Stimulated activated naive CD4-positive, alpha-beta T cell treated with Interleukin-2 at 50 U/mL for 16 hours (primary cell): ENCODE measurements at places on chromosomes 4 and X.

DNA sequence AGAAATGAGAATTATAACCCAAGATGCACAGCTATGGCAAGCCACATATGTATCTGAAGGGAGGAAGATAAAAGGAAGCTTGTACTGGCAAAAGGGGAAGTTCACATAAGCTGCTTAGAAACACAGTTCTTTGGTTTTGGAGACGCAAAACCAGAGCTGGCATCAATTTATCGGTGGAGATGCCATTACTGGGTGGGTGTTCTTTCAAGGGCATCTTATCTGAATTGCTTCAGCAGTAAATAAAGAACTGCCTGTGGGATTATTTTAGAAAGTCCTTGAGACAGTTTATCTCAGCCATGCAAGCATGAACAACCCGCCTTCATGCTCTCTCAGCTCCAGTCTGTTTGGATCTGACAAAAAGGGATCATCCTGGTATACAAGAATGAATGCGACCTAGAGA is 60.8 kb downstream of the DDX60 start:
- DNase-seq: no peak

GRCh38 chr4:52173470-52174045 is 122.5 kb downstream of the SPATA18 start:
- DNase-seq: no peak

GRCh38 chrX:44913656-44914531 is 40.9 kb downstream of the KDM6A start:
- no peak for DNase-seq

GRCh38 chr4:83390944-83391343 is 56.3 kb upstream of the HPSE start:
- no peak for DNase-seq

DNA sequence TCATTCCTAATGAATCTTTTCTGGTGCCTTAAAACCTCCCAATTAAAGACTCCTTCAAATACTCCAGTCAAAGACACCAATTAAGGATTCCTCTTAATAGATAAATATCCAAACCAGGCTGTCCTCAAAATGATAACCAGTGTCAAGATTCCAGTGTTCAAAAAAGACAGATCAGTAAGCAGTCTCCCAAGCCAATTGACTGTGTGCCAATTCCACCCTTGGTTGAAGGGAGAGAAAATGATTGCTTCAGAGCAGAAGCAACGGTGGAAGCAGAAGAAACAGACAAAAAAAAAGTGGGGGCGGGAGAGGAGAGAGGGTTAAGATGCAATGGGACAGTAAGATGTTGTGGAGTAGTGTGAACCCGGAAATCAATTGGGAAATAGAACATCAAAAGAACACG is 216.0 kb upstream of the FTHL17 start:
- no peak for DNase-seq

GRCh38 chr4:97978791-97979488 is 164.3 kb downstream of the STPG2 start:
- DNase-seq: no peak

GRCh38 chrX:136779346-136779781 is 1.4 kb downstream of the ARHGEF6 start:
- no peak for DNase-seq

DNA sequence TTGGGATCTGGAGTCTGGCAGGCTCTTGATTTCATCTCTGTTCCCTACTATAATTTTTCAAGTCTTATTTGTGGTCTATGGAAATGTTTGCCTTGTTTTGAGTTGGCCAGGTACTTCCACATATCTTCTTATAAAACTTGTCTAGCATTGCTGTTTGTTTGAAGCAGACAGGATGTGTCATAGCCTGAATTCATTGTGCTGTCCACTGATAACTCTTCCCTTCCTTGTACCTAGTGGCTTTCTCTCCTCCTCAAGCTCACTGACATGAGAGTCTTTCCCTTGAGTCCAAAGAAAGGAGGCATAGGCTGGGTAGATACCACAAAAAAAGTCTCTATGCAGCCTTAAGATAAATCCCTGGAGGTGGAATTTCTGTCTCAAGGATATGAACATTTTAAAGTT is 59.2 kb upstream of the FAM241A start:
- no peak for DNase-seq

DNA sequence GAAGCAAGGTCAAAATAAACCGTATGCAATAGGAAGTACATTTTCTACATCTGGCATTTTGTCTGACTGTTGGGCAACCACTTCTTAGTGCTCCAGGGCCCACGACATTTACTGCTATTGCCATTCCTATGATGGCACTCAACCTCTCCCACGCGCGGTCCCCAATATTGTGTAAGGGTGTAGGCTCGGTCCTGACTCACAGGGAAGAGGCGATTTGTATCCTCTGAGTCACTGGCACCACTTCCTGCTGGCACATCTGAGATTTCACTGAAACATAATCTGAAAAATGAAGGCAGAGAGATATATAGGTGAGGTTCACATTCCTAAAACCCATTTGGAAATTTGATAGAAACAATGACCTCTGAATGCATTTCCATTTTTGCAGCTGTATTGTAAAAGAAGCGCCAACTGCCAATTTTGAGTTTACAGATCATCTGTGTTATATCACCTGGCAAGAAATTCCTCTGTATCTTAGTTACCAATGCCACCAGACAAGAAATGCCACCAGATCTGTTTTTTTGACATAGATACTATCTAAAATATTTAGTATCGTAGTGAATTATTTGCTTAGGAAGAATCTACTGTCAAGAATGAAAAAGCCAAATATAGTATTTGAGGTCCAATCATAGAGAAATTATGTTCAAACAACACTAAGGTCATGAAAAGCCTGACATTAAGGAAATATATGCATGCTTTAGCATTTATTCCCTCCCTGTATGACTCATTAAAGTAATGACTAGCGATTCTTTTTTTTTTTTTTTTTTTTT is 9.8 kb downstream of the EREG start:
- DNase-seq: no peak

- DNase-seq: no peak
These were observed 182.8 kb downstream of the PDGFC start for GRCh38 chr4:156788782-156789181.

GRCh38 chr4:66052426-66052825 is 382.1 kb upstream of the EPHA5 start:
- DNase-seq: no peak

GRCh38 chr4:75169020-75169419 is 236.1 kb downstream of the PARM1 start:
- DNase-seq: no peak

GRCh38 chr4:146654687-146655520 is 16.2 kb downstream of the POU4F2 start:
- DNase-seq: no peak

DNA sequence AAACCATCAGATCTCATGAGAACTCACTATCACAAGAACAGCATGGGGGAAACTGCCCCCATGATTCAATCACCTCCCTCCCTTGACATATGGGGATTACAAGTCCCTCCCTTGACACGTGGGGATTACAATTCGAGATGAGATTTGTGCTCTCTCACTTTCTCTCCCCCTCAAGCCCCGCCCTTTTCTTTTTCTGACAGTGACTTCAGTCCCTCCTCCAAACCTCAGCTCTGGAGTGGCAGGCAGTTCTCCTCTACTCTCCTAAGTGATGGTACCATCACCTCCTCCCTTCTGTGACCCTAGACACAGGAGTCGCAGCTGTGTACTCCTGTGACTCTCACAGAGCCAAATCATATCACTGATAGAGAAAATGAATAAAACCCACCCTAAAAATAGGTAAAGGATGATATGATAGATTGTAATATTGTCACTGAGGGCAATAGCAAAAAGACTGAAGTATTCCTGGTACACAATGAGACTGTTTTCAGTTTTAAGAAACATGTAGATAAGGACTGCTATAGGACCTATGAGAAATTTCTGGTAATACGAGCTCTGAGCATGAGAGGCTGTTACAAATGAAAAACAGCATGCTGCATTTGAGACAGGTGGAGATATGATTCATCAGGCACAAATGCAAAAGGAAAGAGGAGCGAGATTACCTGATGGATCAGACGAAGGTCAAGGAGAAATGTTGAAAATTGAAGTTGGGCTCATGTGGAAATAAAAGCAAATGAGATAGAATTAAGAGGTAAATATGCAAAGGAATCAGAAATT is 101.2 kb upstream of the CBLL2 start:
- DNase-seq: no peak

- DNase-seq: no peak
These were observed 40.5 kb upstream of the FAM120C start for GRCh38 chrX:54223581-54223980.

GRCh38 chrX:148664171-148664570 is 163.8 kb downstream of the AFF2 start:
- DNase-seq: no peak

DNA sequence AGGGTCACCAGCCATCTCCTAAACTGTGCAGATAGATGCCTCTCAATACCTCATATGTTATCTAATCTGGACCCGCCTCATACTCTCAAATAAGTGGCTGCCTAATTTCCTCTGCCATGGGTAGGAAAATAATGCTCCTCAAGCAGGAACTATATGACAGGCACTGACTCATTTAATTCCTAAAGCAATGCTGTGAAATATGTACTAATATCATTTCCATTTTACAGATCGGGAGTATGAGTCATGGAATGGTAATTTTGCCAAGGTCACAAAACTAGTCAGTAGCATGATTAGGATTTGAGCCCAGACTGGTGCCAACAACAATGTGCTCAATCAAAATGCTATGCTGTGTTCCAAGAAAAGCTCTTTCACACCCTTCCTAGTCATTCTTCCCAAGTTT is 3.0 kb upstream of the NXT2 start:
- no peak for DNase-seq

DNA sequence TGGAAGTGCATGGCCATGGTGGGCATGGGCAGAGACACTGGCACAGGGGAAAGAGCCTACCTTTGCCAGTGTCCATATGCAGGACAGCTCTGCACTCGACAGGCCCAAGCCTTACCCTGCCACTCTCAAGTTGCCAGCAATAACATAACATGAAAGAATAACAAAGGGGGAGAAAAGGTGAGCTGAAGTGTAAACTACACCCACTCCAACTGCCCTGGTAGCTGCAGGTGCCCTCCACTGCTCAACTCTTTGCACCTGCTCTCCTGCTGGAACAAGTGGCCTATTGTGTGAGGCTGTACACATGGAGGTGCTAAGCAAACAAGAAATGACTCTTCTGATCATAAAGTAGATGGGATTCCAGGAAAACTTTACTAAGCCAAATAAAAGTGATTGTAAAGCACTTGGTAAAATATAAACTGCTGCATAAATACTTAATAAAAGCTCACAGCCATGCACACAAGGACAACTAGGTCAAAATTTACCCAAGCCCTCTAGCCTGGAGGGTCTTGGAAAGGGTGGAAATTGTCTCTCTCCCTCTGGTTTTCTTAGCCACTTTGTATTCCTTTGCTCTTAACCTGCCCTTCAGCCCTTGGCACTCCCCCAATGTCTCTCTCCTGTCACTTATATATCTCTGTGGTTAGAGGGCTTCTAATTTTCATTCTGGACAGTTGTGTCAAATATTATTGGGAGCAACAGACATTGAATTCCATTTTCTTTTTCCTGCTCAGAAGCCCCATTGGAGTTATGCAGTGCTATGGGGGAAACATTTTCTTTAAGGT is 261.2 kb upstream of the GPC4 start:
- DNase-seq: no peak

DNA sequence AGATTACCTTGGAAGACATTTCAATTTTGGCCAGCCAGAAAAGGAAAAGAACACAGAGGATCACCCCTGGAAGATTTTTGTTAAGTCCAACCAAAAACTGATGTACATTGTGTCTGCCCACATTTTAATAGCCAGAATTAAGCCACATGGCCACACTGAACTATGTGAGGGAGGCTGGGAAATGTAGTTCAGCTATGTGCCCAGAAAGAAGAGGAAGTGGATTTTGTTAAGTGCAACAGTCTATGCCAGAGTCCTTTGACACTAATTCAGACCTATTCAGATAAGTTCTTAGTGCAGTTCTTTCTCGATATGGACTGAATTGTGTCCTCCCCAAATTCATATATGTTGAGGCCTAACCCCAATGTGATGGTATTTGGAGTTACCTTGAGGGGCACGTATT is 18.4 kb downstream of the PRPS1 start:
- DNase-seq: no peak

DNA sequence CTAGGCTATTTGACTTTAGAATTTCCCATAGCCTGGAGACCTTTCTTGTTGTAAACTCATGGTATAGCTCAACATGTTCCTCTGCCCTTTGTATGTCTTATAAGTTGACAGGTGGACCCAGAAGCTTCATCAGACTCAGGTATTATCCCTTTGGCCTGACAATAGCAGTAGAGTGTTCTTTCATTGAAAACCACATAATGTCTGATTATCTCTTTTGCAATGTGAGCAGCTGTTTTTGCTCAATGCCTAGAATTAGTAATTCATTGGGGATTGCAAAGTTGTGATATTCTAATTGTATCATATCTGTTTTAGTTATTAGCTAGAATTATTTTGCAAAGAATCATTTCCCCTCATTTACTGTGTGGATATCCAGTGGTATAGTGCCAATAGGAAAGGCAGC is 27.5 kb downstream of the TBC1D19 start:
- no peak for DNase-seq

- DNase-seq: no peak
These were observed 254.4 kb upstream of the BOD1L1 start for GRCh38 chr4:13881892-13882291.

DNA sequence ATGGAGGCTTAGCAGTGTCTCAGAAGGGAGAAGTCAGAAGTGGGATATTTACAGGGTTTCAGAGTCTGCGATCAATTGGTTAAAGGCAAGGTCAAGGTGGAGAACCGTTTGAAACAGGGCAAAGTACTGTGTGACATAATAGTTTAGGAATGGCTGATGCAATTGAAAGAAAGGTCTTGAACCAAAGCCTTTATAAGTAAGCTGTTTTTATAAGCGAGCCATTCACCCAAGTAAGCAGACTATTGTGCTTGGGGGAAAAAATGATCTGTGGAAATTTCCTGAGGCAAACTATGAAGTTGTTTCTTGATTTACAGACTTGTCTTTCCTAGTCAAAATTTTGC is 327.3 kb downstream of the CAMK2D start:
- no peak for DNase-seq

DNA sequence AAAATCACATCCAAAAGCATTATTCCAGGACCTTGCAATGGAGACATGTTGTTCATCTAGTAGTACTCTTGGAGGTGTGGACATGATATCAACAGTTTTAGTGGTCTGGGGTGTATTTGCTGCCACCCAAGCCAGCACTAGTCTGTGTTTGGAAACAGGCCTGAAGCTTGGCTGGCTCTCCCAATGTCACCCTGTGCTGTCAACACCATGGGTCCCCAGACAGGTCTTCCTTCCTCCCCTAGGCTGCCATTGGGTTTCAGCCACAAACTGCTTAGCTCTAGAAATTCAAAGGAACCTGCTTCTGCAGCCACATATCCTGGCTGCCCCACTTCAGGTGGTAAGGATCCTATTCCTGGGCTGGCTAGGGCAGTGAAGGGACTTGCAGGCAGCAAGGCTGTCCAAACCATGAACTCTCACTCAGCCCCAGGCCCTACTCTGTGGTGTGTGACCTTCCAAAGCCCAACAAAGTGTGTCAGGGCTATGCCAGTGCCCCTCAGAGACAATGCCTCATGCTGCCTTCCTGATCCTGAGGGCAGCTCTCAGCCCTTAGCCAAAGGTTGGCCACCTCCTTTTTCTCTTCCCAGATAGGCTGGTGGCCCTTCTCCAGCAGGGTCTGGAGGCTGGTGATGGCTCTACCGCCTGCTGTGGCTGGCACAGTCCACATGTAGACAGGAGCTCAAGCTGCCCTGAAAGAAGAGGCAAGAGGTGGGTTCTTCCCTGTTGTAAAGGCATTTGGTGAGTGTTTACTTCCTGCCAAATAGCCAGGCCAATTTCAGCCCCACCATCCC is 18.3 kb downstream of the AMER1 start:
- no peak for DNase-seq
